Spinal cord (tissue), 10 donors: ENCODE measurements at places on chromosomes 11 and 22. TPM values are rescaled to one million over a fixed set of nuclear protein-coding genes. Genes with fewer than 3 reads are reported as not detected.

GRCh38 chr22:27107824-27108223 is 450.4 kb downstream of the MIAT start:
- H3K27me3 ChIP-seq = peaks cover 5% of the 10 kb centered on the region
- peaks cover 30% of the 10 kb centered on the region for H3K4me1 ChIP-seq
- peak overlapping the region; percentile 7 for H3K27ac ChIP-seq

- peaks cover 13% of the 10 kb centered on the region for H3K4me1 ChIP-seq
- no peak overlapping the region for H3K27ac ChIP-seq
- no peak overlapping the region for H3K4me3 ChIP-seq
- H3K27me3 ChIP-seq = no peaks in the 10 kb centered on the region
Observed at GRCh38 chr11:64969209-64969608, 2.7 kb downstream of the MAJIN start.

DNA sequence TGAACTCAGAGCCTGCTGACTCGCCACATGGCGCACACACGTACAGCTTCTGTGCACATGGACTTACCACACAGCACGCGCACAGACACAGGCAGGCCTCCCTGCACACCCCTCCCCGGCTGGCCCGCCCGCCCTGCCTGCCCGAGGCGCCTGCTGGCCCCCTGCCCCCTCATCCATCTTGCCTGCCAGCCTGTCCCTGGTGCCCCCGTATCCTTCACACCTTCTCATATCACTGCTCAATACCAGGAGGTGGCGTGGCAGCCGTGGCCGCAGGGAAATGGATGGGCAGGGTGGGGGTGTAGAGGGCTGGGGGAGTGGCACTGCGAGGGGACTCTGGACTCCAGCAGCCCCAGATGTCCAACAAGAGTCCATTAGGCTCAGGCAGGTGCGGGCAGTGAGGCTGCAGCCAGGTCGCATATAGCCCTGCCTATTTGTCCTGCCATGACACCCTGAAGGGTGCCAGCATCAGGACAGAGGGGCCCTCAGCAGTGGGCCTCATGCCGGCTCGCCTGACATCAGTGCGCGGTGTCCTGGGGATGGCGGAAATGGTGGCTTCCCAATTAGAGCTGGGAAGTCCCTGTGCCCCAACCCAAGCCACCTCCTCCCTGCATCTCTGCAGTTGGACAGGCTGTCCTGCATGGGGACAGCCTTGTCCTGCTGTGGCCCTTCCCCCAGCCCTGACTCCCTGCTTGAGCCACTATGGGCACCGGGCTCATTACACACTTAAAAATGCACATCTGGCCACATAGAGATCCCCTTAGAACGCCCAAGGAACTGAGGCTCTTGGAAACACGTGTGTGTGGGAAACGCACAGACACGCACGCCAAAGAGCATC is 2.0 kb upstream of the TBX10 start:
- peaks cover 14% of the 10 kb centered on the region for H3K4me1 ChIP-seq
- H3K27me3 ChIP-seq = no peaks in the 10 kb centered on the region
- H3K27ac ChIP-seq = no peak overlapping the region
- no peaks in the 10 kb centered on the region for H3K36me3 ChIP-seq
- no peak overlapping the region for H3K4me3 ChIP-seq

DNA sequence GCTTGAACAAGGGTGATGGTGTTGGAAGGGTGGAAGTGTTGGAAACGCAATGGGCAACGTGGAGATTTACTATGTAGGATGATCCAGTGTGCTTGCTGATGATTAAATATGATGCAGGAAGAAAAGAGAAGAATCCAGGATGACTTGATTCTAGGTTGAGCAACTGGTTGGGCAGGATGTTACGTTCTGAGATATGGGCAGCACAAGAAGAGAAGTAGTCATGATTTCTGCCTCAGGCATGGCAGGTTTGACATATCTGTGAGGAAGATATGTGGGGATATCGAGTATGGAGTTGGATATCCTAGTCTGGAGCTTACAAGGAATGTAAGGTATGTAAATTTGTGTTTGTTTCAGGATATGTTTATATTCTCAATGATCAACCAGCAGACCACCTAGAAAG is 1.9 kb downstream of the OR52K1 start:
- H3K4me1 ChIP-seq = no peaks in the 10 kb centered on the region
- no peak overlapping the region for H3K4me3 ChIP-seq
- no peak overlapping the region for H3K27ac ChIP-seq
- no peaks in the 10 kb centered on the region for H3K27me3 ChIP-seq
- no peak for DNase-seq

GRCh38 chr11:103892603-103893002 is 143.8 kb upstream of the DDI1 start:
- no peak overlapping the region for H3K27ac ChIP-seq
- no peak for DNase-seq
- H3K27me3 ChIP-seq = no peaks in the 10 kb centered on the region
- no peak overlapping the region for H3K4me3 ChIP-seq

- H3K27me3 ChIP-seq = peaks cover 21% of the 10 kb centered on the region
- H3K4me3 ChIP-seq = no peak overlapping the region
- DNase-seq = no peak
- H3K36me3 ChIP-seq = no peaks in the 10 kb centered on the region
- H3K27ac ChIP-seq = no peak overlapping the region
Observed at GRCh38 chr11:2129308-2129698, 9.9 kb downstream of the IGF2 start.

DNA sequence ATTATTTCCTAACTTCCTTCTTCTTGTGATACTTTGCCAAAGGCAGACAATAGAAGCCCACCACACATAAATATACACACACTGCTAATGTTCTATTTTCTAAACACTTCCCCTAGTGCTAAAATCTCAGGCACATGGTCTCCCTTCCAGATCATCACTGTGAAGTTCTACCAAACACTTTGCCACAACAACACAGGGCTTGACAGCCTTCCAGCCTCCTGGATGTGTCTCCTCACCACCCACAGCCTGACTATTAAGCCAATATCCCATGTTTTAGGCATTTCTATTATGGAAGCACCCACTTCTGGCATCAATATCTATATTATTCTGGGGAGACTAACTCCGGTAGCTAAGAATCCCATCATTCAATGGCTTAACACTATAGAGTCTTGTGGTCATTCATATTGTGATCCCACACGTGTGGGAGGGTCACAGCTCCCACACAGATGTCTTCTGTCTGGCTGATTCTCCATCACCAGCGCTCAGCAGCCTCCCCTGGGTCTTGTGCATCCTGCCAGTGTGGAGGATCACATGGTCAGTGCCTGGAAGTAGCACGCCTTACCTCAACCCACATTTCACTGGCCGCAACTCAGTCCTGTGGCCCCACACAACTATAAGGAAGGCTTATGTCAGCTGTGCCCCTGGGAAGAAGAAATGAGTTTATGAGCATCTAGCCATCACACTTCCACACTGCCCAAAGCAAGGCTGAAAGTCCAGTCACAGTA is 29.0 kb downstream of the SPATA19 start:
- peaks cover 49% of the 10 kb centered on the region for H3K4me1 ChIP-seq
- H3K4me3 ChIP-seq = no peak overlapping the region
- H3K27me3 ChIP-seq = no peaks in the 10 kb centered on the region
- H3K36me3 ChIP-seq = no peaks in the 10 kb centered on the region
- no peak for DNase-seq

GRCh38 chr11:95229993-95230809 is 801 bp downstream of the SESN3 start:
- H3K4me1 ChIP-seq = peaks cover 8% of the 10 kb centered on the region
- H3K27me3 ChIP-seq = no peaks in the 10 kb centered on the region
- DNase-seq = peak; percentile 68

- H3K27me3 ChIP-seq = no peaks in the 10 kb centered on the region
- DNase-seq = no peak
- H3K4me3 ChIP-seq = no peak overlapping the region
- no peak overlapping the region for H3K27ac ChIP-seq
- H3K4me1 ChIP-seq = no peaks in the 10 kb centered on the region
- no peaks in the 10 kb centered on the region for H3K36me3 ChIP-seq
Observed at GRCh38 chr11:13445588-13445987, 17.4 kb downstream of the BTBD10 start.

GRCh38 chr11:32105871-32106560 is 15.1 kb downstream of the RCN1 start:
- H3K27ac ChIP-seq = no peak overlapping the region
- DNase-seq = no peak
- H3K27me3 ChIP-seq = no peaks in the 10 kb centered on the region

GRCh38 chr22:31089160-31090100 is 8.3 kb downstream of the SMTN start:
- no peak overlapping the region for H3K27ac ChIP-seq
- peak overlapping the region; percentile 33 for H3K4me3 ChIP-seq
- peaks cover 87% of the 10 kb centered on the region for H3K4me1 ChIP-seq
- H3K27me3 ChIP-seq = no peaks in the 10 kb centered on the region

DNA sequence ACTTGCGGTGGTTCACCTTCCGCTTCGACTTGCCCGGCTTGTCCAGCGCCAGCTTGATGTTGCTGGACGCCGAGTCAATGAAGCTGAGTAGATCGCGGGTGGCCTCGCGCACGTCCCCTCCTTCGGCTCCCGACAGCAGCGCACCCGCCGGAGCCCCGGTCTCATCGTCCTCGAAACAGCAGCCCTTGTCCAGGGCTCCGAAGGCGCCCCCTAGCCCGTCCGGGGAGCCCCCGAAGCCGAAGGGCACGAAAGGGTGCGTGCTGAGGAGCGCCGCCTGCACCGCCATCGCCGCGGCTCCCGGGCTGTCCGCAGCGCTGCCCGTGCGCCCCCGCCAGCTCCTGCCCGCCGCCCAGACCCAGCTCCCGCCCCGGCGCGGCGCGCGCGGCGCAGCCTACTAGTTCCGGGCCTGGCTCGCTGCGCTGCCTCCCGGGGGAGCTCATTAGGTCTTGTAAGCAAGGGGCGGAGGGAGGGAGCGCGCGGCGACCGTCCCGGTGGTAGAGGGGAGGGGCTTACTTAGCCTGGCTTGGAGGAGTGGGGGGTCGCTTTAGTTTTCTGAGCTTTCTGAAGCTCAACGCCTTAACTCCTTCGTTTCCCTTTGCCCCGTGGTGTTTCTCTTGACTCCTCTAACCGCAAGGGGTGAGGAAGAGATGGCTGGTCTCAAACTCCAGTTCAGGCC is at the start of gene FAM181B:
Gene FAM181B (minus strand): TSS at position 421 of the 676 bp plus-strand sequence. CDS start 135 bp downstream, at position 286.
- peak within 1 kb of the TSS; percentile 94 for H3K27ac ChIP-seq
- peak within 1 kb of the TSS; percentile 85 for H3K4me3 ChIP-seq
- H3K4me1 ChIP-seq = peaks cover 15% of the 10 kb centered on the region
- H3K27me3 ChIP-seq = peaks cover 5% of the 10 kb centered on the region

GRCh38 chr11:5071799-5072198 is 2.4 kb downstream of the OR52E1 start:
- no peaks in the 10 kb centered on the region for H3K4me1 ChIP-seq
- no peak overlapping the region for H3K27ac ChIP-seq
- no peaks in the 10 kb centered on the region for H3K27me3 ChIP-seq
- H3K36me3 ChIP-seq = no peaks in the 10 kb centered on the region
- DNase-seq = no peak

DNA sequence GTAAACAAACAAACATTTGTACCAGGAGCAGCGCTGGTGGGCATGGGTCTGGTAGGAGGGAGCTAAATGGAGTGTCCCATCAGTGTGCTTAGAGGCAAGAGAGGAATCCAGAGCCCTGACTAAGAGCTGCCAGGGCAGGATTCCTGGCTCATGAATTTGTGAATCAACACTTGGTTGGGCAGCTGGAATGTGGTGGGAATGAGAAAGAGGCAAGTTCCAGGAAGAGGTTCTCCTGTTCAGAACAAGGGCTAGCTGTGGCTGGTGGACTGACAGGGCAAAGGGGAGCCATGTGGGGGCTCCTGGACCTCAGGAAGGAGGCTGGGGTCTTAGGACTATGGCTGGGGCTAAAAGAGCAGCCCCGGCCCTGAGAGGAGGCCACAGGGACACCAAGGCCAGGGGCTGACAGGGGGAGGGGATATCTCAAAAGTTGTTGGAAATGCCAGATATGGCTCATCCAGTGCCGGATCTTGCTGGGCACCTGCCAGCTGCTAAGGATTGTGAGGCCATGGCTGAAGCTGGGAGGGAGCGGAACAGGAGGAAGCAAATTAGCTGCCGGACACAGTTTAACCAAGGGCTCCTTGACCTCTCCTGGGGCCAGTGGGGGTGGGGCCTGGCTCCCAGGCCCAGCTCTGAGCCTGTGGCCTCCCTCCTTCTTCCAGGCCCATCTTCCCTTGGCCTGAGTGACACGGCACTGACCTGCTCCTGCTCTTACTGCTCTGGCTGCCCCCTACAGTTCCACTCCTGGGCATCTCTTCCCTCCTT is 14.6 kb upstream of the P2RY6 start:
- H3K27me3 ChIP-seq = no peaks in the 10 kb centered on the region
- no peak overlapping the region for H3K4me3 ChIP-seq
- no peak overlapping the region for H3K27ac ChIP-seq
- peaks cover 15% of the 10 kb centered on the region for H3K4me1 ChIP-seq

- no peak for DNase-seq
- no peak overlapping the region for H3K4me3 ChIP-seq
- H3K27ac ChIP-seq = no peak overlapping the region
- H3K36me3 ChIP-seq = peaks cover 24% of the 10 kb centered on the region
- no peaks in the 10 kb centered on the region for H3K4me1 ChIP-seq
- no peaks in the 10 kb centered on the region for H3K27me3 ChIP-seq
Observed at GRCh38 chr11:73931951-73932350, 18.9 kb upstream of the DNAJB13 start.

- no peaks in the 10 kb centered on the region for H3K36me3 ChIP-seq
- no peak overlapping the region for H3K27ac ChIP-seq
- H3K4me1 ChIP-seq = peaks cover 35% of the 10 kb centered on the region
- H3K4me3 ChIP-seq = no peak overlapping the region
Observed at GRCh38 chr11:123547180-123547579, 107.2 kb downstream of the SCN3B start.

GRCh38 chr22:50701076-50701419 is 28.4 kb downstream of the SHANK3 start:
- H3K27me3 ChIP-seq = no peaks in the 10 kb centered on the region
- H3K27ac ChIP-seq = no peak overlapping the region
- H3K4me3 ChIP-seq = no peak overlapping the region
- no peak for DNase-seq
- peaks cover 54% of the 10 kb centered on the region for H3K4me1 ChIP-seq

- no peak overlapping the region for H3K27ac ChIP-seq
- no peaks in the 10 kb centered on the region for H3K36me3 ChIP-seq
- no peak overlapping the region for H3K4me3 ChIP-seq
Observed at GRCh38 chr11:109859045-109859724, 234.0 kb upstream of the ZC3H12C start.

Gene ADORA2A
- 9.6 TPM for total RNA-seq

Gene SCN3B
- 54.7 TPM for total RNA-seq

Gene SLC25A1
- 31.4 TPM for total RNA-seq

Gene CCND1
- total RNA-seq = 60.8 TPM

Gene SLC1A2
- 87.4 TPM for total RNA-seq

Gene GAL3ST3
- 4.5 TPM for total RNA-seq

Gene PRG3
- total RNA-seq = 0.55 TPM

Gene MFRP
- 3.9 TPM for total RNA-seq
